ENCODE measurements at places on chromosomes 4 and X.

DNA sequence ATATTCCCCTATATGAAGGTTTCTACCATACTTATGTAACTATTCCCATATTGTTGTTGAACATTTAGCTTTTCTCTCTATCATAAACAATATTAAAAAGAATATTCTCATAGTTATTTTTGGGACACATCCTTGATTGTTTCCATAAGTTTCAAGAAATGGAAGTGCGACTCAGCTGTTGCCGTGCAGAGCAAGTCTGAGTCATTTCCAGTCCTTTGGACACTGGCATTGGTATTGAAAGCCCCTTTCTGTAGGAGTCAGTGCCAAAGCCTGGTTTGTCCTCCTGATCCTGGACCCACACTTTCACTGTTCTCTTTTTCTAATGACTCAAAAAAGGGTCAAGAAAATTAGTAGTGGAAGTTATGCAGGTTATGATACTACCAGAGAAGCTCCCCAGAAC lies 108.3 kb upstream of the DIAPH2 start:
- no peak for DNase-seq

GRCh38 chrX:104987063-104987462 lies 233.4 kb downstream of the TEX13A start:
- no peak for DNase-seq

DNA sequence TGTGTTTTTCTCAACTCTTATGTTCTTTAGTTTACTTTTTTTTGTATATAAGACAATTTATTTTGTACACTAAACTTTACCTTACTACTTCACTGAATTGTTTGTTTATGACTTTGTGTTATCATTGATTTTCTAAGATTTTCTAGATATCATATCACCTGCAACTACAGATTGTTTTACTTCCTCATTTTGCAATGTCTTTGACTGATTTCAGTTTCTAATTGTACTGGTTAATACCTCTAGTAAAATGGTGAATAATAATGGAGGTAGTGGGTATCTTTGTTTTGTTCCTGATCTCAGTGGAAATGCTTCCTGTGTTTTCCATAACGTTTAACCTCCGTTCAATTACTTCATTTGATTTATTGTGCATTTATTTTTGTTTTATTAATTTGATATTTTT lies 490.2 kb downstream of the TLL1 start:
- no peak for DNase-seq

GRCh38 chr4:83121246-83121645 lies 6.7 kb upstream of the PLAC8 start:
- DNase-seq: no peak

GRCh38 chr4:133124746-133125145 lies 24.3 kb upstream of the PCDH10 start:
- no peak for DNase-seq
